ENCODE measurements at places on chromosomes 11 and 22.
A peak's percentile ranks its signal among the peaks of the same experiment; 100 is the strongest.

DNA sequence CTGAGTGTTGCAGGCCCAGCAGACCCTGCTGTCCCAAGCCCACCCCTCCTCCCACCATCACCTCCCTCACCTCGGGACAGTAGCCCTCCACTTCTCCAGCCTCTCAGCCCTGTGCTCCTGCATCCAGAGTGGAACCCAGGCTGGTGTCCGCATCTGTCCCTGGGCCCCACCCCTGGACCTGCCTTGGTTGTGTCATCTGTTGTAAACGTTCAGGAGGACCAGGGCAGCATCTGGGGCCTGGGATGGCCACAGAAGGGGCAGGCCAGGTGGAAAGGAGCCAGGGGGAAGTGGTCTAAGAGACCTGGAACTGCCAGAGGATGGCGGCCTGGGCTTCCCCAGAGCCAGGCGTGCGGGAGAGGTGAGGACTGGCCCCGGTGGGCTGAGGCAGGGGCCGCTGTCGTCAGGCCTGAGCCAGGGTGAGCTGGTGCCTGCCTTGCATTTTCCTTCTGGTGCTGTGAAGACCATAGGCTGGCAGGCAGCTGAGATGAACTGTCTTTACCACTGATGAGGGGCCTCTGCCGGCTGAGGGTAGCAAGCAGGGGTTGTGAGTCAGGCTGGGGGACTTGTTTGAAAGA lies 26.1 kb upstream of the MGAT3 start:
- DNase-seq = no peak

GRCh38 chr11:2138068-2138430 lies 1.1 kb downstream of the IGF2 start:
- DNase-seq = no peak

GRCh38 chr22:48083502-48083901 lies 1321.1 kb downstream of the TBC1D22A start:
- no peak for DNase-seq

GRCh38 chr22:48331266-48331665 lies 1496.4 kb downstream of the BRD1 start:
- DNase-seq = no peak

DNA sequence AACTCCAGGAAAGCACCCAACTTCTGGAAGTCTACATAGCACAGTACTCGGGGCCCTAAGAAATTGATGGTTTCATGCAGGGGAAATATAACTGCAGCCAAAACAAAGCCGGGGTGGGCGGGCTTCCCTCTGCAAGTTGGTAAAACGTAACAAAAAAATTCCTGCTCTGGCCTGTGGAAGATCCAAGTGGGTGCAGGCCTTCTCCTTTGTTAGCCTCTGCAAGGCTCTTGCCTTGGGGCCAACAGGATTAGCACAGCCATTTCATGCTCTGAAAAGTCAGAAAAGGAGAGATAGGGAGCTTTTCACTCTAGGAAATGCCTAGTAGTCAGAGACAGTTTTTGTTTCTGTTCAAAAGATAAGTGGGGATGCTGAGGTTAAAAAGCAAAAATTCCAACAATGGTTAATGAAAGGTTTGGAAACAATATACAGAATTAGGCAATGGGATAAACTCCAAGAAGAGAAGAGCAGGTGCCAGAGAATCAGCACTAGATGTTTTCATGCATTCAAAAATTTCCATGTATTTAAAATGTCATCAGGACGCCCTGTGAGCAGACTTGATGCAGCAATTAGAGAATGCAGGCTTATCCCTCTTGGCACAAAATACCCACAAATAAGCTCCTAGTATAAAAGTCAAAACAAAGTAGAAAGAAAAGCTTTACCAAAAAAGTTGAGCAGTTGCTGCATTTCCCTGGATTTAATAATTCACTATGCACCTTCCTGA lies 72.3 kb upstream of the CHRM4 start:
- no peak for DNase-seq

DNA sequence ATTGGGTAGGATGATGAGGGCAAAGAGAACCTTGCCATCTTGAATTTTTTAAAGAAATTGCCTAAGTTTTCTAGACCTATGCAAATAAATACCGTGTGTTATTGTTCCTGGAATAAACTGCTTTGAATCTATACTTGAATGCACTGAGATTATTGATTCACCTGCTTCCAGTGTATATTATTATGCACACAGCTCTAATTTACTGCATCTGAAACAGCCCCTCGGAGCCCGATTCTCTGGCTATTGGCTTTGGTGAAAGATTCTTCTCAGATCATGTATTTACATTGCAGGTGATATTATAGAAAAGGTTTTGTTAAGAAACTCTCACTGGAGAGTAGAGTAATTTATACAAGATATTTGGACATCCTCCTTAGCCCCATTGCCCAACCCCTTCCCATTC lies 254.2 kb downstream of the TENM4 start:
- no peak for DNase-seq

DNA sequence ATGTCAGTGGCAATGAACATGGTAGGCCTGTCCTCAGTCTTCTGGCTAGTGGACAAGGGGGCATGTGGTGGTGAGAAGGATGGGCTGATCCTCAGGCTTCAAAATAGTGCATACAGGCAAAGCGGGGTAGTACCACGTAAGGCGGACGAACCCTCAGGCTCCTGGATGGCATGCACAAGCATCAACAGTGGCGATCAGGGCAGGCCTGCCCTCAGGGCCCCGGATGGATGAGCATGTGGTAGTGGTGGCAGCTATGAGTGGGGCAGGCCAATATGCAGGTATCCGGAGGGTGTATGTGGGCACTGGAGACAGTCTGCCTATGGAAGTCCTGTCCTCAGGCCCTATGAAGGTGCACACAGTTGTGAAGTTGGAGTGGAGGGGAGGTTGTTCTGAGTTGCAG lies 163.8 kb downstream of the GUCY1A2 start:
- DNase-seq = peak; percentile 21

DNA sequence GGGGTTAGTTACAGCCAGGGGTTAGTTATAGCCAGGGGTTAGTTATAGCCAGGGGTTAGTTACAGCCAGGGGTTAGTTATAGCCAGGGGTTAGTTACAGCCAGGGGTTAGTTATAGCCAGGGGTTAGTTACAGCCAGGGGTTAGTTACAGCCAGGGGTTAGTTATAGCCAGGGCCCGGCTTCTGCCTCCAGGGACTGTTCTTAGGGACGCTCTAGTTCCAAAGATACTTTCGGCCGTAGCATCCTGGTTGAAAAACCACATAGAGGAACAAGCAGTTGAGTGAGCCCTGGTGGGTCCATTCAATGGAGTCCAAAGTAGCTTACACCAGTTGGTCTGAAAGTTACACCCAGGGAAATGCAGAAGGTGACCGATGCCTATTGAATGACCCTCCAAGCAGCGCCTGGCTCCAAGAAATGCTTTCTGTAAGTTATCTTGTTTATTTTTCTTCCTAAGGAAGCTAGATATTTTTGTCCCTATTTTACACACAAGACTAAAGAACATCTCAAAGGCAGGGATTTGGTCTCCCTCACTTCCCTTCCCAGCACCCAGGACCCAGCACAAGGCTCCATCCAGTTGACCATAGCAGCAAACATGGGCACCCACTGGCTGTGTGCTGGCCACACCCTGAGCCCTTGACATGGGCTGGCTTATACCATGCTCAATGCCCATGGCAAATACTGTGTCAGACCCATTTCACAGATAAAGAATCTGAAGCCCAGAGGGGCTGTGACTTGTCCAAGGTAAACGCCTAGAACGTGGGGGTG lies 49.7 kb upstream of the SHISAL1 start:
- no peak for DNase-seq

- no peak for DNase-seq
Measured at GRCh38 chr11:65126624-65127274, 4.6 kb downstream of the MRPL49 start.

GRCh38 chr11:76806131-76806530 lies 23.0 kb downstream of the TSKU start:
- no peak for DNase-seq

- DNase-seq = no peak
Measured at GRCh38 chr22:38032681-38033521, 24.3 kb upstream of the PICK1 start.

DNA sequence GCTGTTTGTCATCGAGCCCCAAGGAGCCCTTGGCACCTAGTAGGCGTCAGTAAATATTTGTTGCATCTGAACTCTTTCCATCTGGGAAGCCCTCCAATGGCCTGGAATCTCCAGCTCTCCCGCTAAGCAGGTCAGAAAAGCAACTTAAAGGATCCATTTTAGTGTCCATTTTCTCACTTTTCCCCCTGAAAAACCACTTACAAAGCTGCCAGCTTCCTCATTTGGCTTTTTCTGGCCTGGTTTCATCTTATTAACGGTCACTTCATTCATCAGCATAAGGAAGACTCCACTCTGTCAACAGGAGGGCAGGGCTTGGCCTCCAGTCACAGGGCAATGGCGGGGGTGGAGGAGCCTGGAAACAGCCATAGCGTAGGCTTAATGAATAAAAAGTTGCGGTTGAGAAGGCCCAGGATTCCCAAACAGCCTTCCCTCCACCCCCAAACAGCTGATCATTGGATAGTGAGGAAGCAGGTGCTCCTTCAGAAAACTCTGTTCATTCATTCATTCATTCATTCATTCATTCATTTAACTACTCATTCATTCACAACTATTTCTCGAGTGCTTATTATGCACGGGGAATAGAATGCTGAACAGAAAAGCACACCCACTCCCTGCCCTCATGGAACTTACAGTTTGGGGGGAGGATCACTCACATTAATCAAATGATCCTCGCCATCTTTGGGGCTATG lies 104.5 kb upstream of the RCN1 start:
- DNase-seq = no peak

DNA sequence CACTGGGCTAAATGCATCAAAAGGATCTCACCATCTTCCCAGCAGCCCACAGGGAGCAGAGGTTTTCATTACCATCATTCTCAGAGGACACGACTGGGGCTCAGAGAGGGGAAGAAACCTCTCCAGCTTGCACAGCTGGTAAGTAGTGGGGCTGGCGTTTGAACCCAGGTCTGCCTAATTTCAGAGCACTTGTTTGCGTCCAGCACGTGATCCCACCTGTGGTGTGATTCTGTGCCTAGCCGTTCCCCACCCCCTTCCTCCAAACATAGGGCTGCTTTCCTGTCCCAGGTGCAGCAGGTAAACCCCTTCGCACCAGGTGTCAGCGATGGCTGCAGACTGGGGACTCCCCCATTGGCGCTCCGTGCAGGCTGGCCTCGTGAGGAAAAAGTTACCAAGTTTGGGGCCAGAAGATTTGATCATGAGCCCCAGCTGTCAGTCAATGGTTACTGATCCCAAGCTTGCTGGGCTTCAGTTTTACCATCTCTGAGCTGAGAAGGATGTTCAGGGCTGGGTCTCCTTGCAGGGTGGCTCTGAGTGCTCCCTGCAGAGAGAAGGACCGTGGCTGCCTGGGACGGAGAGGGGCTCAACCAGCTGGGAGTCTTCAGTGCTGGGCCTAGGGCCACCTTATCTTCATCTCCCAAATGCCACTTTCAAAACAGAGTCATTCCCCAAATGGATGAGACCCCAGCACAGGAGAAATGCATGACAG lies 445.6 kb downstream of the TBC1D22A start:
- DNase-seq = no peak

GRCh38 chr22:26542831-26543230 lies 30.6 kb upstream of the TFIP11 start:
- DNase-seq = peak; percentile 46

- DNase-seq = no peak
Measured at GRCh38 chr11:86193297-86194095, 51.1 kb upstream of the EED start.

DNA sequence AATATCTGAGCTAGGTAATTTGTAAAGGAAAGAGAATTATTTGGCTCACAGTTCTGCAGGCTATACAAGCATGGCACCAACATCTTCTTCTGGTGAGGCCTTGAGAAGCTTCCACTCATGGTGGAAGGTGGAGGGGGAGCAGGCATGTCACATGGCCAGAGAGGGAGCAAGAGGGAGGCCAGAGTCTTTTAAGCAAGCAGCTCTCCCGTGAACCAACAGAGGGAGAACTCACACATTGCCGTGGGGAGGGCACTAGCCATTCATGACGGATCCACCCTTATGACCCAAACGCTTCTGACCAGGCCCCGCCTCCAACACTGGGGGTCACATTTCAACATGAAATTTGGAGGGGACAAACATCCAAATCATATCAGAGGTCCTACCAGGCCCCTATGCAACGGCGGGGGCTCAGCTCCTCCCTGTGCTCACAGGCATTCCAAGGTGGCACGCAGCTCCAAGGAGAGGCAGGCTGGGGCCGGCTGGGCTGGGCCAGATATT lies 4.6 kb downstream of the C11orf96 start:
- DNase-seq = peak; percentile 54

GRCh38 chr11:126465573-126466188 lies 110.2 kb downstream of the ST3GAL4 start:
- no peak for DNase-seq

DNA sequence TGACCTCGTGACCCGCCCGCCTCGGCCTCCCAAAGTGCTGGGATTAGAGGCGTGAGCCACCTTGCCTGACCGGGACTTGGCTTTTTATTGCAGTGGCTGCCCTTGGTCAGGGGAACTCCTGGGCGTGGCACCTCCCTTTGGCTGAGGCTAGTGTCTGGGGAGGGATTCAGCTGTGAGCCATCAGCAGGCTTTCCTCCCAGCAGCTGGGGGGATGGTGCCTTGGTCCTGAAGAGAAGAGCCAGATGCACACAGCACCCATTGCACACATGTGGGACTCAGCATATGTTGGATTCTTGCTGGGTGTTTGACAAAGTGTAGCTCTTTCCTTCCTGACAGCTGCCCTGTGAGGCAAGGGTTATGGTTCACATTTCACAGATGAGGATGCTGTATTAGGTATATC lies 8.4 kb downstream of the CYTH4 start:
- peak; percentile 51 for DNase-seq

Measured in left lung (tissue), 14 donors.